ENCODE measurements at places on chromosomes 12 and 14. TPM values are rescaled to one million over a fixed set of nuclear protein-coding genes. Genes with fewer than 3 reads are reported as not detected.

FSCB gene
- total RNA-seq = not detected

RNF212B gene
- total RNA-seq = not detected

DCN gene
- total RNA-seq = 1.4 TPM

SNX6 gene
- total RNA-seq = 127 TPM

CCNK gene
- total RNA-seq = 38.5 TPM

EEF1AKMT3 gene
- total RNA-seq = 8.8 TPM

RND1 gene
- total RNA-seq = 3.9 TPM

JAG2 gene
- total RNA-seq = 50.1 TPM

C14orf39 gene
- under 0.01 TPM for total RNA-seq

All from vein endothelial cell (primary cell).